ENCODE measurements at places on chromosomes 3 and 15.

- no peak for DNase-seq
Measured at GRCh38 chr3:160697637-160698380, 20.8 kb downstream of the ARL14 start.

DNA sequence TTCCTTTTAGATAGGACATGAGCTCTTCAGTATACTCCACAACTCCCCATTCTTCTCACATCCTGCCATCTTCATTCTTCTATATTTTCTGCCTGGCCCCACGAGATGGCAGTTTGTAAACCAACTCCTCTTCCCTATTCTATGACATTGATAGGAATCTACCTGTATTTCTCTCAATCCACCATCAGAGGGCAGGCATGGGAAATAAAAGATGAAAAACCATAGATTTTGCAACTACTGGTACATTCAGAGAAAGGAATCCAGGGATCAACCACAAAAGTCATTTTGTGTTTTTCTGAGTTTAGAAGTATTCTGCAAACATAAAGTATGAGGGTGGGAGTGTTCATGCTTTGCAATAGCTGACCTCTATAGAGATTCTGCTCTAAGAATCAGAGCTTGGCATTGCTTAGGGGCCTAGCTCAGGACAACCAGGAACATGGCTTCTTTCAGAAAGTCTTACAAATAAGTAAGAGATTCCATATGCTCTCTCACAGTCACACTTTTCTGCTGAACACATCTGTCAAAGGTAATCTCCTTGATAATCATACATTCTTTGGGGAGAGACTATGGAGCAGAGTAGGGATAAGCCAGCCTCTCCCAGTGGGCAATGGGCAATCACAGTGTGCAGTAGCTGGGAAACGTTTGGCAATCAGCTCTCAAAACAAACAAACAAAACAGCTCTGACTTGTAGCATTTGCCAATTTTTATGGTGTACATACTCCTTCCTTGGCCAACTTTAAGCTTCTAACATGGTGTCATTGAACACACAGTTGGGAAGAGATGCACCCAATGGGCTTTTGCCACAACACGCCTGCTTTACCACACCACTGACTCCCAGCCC lies 43.1 kb upstream of the SLC25A36 start:
- peak; percentile 45 for DNase-seq

- no peak for DNase-seq
Measured at GRCh38 chr3:41974223-41974622, 12.3 kb upstream of the ULK4 start.

DNA sequence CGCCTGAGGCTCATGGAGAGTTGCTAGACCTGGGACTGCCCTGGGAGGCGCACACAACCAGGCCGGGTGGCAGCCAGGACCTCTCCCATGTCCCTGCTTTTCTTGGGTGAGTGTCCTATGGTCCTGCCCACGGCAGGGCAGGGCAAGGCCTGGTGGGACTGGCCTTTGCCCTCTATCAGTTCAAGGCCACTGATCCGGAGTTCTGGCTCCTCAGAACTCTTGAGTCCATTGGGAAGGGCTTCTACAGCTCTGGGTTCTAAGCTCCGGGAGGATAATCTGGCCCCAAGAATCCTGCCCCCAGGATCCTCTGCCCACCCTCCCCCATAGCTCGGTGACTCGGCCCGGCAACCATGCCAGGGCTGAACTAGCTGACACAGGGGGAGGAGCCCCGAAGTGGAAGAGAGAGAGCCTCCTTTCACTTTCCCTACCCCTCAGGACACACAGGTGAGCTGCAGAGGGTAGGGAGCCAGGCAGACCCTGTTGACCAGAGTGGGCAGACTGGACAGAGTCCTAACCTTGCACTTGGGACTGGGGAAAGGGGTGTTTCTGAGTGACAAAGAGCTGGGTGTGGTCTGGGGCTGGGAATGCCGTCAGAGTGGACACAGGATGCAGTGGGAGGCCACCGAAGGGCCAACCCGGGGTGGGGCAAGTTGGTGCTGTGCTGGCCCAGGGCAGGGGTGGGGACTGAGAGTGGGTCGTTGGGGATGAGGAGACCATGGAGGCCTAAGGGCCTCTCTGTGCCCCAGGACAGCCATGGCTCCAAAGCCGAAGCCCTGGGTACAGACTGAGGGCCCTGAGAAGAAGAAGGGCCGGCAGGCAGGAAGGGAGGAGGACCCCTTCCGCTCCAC lies 664 bp downstream of the PARP3 start:
- peak; percentile 60 for DNase-seq

- peak; percentile 54 for DNase-seq
Measured at GRCh38 chr3:143036557-143036956, 35.2 kb downstream of the U2SURP start.

DNA sequence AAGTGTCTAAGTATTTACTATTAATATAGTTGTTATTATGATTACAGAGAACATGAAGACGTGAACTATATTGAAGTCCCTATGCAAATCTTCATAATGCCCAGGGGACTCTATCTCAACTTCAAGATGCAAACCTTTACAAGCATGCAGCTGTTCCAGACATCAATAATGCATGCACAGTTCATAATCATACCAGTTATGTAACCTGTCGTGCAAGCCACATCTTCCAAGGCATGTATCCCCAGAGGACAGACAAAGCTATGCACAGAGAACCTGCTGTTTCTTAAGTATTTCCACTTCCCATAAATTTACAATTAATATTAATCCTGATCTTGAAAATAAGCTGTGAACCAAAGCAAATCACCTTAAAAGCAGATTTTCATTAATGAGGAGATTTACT lies 534.1 kb downstream of the TUSC7 start:
- no peak for DNase-seq

- no peak for DNase-seq
Measured at GRCh38 chr3:181952221-181952620, 240.5 kb downstream of the SOX2 start.

DNA sequence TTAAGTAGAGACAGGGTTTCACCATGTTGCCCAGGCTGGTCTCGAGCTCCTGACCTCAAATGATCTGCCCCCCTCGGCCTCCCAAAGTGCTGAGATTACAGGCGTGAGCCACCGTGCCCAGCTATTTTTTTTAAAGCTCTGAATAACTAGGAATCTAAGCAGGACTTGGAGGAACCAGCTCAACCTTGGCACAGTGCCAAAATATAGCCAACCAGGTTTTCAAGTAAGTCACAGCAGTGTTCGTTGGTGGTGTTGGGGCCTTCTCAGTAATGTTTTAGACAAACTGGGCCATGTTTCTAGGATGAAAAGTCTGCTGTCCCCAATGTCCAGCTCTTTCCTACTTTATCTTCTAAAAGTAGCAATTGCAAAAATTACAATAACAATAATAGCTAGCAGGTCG lies 6.4 kb upstream of the ADAM10 start:
- no peak for DNase-seq

GRCh38 chr3:150215616-150216015 lies 192.5 kb upstream of the TSC22D2 start:
- no peak for DNase-seq

DNA sequence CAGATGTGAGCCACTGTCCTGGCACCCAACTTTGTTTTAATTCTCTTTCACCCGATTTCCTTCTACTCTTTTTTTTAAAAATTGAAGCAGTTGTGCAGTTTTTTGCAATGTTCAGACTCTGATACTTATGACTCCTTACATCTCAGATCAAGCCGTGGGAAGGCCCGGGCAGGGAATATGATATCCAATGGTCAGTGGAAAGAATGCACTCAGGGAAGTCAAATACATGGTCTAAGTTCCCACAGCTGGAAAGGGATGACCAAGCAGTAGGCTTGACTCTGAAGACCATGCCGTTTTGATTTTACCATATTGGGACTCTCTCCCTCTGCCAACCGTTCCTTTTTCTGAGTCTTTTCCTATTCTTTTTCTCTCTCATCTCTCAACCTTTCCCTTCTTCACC lies 157.2 kb downstream of the RPLP1 start:
- no peak for DNase-seq

- DNase-seq, result peak; percentile 58
Measured at GRCh38 chr15:67067930-67068551, 2.6 kb downstream of the SMAD3 start.

GRCh38 chr3:23117856-23118255 lies 85.3 kb upstream of the UBE2E2 start:
- DNase-seq, result no peak

GRCh38 chr3:38544926-38545325 lies 48.8 kb downstream of the EXOG start:
- no peak for DNase-seq

GRCh38 chr15:80241508-80241907 lies 10.5 kb downstream of the CTXND1 start:
- DNase-seq, result no peak

GRCh38 chr3:105323274-105323599 lies 43.5 kb upstream of the ALCAM start:
- DNase-seq, result no peak

DNA sequence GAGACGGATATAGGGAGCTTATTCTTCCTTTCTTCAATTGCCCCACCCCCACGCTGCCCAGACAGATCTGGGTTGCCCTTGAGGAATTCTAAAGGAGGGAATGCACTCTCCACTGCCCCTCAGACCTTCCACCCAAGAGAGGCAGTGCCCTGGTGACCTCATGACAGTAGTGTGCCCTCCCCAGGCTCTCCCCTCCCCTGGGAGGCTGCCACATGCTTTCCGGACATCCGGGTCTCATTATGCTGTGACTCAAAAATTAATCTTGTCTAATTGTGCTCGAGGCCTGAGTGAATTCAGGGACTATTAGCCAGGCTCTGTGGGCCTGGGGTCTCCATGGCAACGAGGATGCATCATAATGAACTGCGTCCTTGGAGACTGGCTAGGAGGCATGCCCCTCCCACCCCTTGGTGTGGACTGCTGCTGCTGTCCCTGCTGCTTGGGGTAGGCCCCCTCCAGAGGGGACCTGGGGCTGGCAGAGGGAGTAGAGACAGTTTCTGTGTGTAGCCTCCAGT lies 20.8 kb downstream of the CORO2B start:
- no peak for DNase-seq

- DNase-seq, result no peak
Measured at GRCh38 chr3:5160321-5160720, 27.2 kb upstream of the EDEM1 start.

DNA sequence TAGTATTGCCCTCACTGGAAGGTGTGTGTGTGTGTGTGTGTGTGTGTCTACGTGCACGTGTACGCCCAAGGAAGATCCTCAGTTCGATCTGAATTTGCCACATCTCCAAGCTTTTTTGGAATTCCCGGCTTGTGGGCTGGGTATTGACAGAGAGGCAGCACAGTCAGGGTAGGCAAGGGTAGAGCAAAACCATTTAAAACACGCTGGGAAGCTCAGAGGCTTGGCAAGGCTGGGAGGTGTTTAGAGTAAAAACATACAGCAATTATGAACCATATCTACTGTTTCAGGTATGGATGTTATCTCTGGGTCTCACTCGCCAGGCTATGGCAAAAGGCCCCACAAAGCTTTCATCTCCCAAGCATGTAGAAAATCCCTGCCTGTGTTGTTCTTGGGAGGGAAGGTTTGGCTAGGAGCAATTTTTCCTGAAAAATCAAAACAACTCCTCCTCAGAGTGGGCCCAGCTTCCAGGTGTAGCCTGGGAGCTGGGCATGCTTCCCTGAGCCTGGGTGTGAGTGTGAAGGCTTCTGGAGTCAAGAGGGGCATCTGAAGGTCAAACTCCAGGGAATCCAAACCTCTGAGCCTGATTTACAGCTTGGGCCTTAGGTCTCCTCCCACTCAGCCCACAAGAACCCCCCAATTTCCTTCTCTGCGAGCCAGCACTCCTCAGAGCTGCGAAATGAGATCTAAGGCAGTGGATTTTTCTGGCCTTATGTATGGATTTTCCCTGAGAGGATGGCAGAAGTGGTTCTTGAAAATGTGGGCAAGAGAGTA lies 244.8 kb upstream of the TPRG1 start:
- no peak for DNase-seq

- no peak for DNase-seq
Measured at GRCh38 chr15:50137330-50137761, 18.3 kb upstream of the ATP8B4 start.
